SK-N-SH treated with all-trans-retinoic acid at 6 μM for 48 hours (cell line): ENCODE measurements at places on chromosomes 12 and 14.

- peak; percentile 99 for ATAC-seq
Measured at GRCh38 chr12:70590051-70590450, 47.2 kb downstream of the PTPRB start.

DNA sequence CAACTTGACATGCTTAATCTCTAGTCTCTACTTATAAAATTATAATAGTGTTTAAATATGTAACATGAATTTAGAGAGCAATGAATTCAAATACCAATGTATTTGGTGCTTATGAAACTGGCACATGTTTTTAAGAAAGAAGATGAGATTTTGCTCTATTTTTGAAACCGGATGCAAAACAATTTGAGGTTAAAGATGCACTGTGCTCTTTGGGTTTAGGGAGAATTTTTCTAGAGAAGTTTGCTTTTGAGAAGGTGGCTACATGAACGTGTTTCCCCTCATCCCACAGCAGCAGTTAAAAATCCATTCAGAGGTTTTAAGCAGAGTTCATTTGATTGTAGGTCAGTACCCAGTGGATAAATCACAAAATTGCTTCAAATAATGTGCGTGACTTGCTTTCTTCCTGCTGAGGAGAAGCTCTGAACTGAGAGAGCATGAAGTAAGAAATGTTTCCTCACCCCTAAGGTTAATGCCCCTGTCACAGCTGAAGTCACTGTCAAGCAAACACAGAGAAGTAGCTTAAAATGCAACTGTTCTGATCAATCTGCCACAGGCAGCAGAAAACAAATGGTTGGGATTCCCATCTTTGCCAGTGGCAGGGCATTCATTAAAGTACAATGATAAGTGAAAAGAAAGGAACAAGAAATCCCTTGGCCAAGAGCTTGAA is 241.9 kb upstream of the SYT1 start:
- no peak for ATAC-seq

GRCh38 chr12:6200256-6201212 is at the start of gene CD9:
Gene CD9, plus strand, starts transcription at chr12:6200400. Its CDS starts 100 bp downstream, at chr12:6200500.
- peak; percentile 59 for ATAC-seq

- ATAC-seq: no peak
Measured at GRCh38 chr14:76298896-76299295, 77.0 kb upstream of the ESRRB start.

DNA sequence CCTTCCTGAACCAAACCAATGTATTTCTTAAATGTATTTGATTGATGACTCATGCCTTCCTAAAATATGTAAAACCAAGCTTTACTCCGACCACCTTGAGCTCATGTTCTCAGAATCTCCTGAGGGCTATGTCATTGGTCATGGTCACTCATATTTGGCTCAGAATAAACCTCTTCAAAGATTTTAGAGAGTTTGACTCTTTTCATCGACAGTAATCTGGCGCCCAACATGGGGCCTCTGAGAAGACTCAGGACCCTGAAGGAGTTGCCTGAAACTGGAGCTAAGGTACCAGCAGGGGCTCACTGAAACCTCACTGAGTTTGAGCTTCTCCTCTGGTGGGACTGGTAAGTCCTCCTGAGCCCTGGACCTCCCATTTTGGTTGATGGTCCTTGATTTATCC is 17.2 kb upstream of the PSMC1 start:
- ATAC-seq: no peak

- no peak for ATAC-seq
Measured at GRCh38 chr12:130225347-130225746, 63.1 kb downstream of the FZD10 start.

GRCh38 chr14:24293525-24293924 is 6.1 kb downstream of the DHRS1 start:
- no peak for ATAC-seq

- no peak for ATAC-seq
Measured at GRCh38 chr12:54024127-54024526, 4.1 kb upstream of the HOXC6 start.

DNA sequence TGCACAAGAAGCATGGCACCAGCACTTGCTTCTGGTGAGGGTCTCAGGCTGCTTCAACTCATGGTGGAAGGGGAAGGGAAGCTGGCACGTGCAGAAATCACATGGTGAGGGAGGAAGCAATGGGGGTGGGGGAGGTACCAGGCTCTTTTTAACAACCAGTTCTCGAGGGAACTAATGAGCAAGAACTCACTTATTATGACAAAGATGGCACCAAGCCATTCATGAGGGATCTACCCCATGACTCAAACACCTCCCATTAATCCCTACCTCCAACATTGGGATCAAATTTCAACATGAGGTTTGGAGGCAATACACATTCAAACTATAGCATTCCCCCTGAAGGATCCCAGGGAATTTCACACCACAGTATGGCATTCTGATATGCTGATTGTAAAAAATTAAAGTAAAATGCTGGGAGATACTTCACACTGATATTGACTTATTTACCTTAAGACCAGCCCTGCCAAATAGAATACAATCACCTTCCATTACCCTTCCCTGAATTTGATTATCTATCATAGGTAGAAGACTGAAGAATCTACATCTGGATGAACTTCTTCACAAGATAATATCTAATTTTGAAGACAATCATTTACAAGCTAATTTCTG is 201.7 kb upstream of the PLXNC1 start:
- no peak for ATAC-seq

DNA sequence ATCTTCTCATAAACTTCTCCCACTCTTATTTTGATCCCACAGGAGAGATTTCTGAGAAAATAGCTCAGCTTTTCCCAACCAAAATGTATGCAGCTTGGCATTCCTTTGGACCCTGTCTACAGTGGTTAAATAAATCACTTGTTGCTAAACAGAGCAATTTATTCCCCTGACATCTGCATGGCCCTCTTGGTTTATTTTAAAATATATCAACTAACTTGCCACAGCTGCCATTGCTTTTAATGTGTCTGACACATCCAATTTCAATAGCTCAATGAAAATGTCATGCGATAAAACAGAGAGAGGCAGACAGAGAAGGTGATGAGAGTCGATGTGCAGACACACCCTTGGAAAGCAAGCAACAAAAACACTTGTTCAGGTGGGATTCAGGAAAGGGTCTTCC is 128.3 kb downstream of the SSPN start:
- no peak for ATAC-seq

- no peak for ATAC-seq
Measured at GRCh38 chr12:16002880-16003279, 91.7 kb downstream of the DERA start.

GRCh38 chr12:75969768-75970167 is 61.8 kb downstream of the PHLDA1 start:
- no peak for ATAC-seq

DNA sequence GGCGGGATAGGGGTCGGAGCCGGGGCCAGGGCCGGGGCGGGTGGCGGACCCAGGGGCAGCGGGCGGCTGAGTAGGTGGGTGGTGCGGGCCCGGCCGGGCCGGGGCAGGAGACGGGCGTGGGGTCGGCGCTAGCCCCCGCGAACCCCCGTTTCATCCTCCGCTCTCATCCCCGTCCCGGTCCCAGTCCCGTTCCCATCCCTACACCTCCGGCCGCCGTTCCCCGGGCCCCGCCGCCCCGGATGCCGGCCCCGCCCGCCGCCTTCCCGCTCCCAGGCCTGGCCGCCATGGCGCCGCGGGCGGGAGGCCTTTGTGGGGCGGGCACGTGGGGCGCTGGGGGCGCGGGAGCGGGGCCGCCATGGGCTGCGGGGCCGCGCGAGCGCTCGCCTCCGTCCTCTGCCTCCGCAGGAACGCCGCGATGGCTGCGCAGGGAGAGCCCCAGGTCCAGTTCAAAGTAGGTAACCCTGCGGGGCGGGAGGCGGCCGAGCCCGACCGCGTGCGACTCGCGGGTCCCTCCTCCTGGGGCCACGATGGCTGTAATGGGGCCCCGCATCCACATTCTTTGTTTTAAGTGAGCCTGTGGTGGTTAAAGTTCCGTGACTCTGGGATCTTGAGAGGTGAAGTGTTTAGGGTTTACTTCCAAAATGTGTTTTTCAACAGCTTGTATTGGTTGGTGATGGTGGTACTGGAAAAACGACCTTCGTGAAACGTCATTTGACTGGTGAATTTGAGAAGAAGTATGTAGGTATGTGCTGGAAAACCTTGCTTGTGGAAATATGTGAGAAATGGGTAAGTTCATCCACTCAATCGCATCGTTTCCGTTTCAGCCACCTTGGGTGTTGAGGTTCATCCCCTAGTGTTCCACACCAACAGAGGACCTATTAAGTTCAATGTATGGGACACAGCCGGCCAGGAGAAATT is 572 bp downstream of the RAN start:
- ATAC-seq: peak; percentile 54

DNA sequence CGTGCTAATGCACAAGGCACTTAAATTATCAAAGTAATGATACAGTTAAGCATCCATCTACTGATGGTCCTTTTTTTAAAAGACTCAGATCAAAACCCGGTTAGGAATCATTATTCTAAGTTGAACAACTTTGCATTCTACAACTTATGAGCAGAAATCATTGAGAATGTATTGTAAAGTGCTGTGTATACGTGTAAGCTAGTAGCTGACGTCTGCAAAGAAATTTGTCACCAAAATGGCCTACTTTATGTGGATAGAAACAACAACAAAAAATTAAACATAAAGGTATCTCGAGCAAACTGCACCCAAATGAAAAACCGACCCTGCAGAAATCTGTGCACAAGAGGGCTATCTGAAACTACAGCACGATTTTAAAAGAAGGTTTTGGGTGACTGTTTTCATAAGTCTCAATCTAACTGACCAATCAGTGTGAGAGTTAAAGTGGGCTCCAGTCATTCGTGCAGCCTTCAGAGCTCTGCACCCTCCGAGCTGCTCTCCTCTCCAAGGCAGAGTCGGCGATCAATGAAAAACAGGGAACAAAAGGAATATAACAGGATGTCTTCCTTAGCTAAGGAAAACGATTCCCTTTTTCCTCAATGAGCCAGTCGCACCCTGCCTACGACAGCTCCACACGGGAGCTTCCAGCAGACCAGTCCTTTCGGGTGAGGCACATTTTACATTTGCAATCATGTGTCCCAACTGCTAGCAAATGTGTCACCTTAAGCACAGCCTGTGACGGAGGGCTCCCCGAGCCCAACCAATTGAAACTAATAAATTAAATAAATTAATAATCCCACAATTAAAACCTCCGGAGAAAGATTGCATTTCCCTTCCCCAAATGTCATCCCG is 200.7 kb upstream of the FOXN3 start:
- ATAC-seq: peak; percentile 81

GRCh38 chr14:73198253-73198652 is 39.1 kb upstream of the PAPLN start:
- no peak for ATAC-seq

GRCh38 chr12:118436002-118436730 is 59.8 kb downstream of the SUDS3 start:
- ATAC-seq: peak; percentile 56; the same call in 2 of the 3 replicates

DNA sequence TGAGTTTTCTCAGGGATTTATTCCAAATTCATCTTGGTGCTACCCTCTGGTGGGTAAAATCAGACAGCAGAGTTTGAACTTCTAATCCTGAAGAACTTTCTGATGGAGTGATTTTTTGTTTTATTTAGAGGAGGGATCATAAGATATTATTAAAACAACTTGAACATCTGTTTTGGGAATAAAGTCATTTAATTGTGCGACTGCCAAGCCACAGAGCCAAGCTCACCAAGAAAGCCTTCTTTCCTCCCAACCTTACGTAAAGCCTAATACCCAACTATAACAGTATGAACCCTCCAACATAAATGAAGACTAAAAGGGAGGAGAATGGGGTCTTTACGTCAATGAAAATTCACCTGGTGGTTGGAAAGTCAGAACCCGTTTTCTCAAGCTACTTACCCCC is 205.5 kb upstream of the IGF1 start:
- no peak for ATAC-seq

GRCh38 chr12:109779382-109779781 is 53.8 kb downstream of the TRPV4 start:
- ATAC-seq: no peak

GRCh38 chr14:99389174-99389826 is 91.4 kb downstream of the SETD3 start:
- ATAC-seq: peak; percentile 78

- no peak for ATAC-seq
Measured at GRCh38 chr12:131621701-131622421, 89.0 kb upstream of the SFSWAP start.
